Activated naive CD8-positive, alpha-beta T cell treated with anti-CD3 and anti-CD28 coated beads, Interleukin-2, amount 50 U/mL, for 16 hours (primary cell): ENCODE measurements at places on chromosomes 2 and 18.

DNA sequence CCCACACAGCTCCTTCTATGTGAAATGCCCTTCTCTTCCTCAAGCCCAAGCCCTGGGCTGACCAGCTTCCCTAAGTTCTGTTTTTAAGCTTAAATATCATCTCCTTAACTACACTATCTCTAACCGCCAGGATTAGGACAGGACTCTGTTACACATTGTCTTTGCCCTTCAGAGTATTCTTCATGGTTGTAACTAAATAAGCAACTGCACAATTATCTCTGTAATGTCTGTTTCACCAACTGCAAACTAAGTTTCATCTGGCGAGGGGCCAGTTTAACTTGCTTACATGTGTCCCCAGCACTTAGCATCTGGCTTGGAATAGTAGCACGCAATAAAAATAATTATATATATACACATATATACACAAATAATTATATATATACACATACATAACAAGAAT lies 1.1 kb upstream of the ERMN start:
- DNase-seq, result no peak

DNA sequence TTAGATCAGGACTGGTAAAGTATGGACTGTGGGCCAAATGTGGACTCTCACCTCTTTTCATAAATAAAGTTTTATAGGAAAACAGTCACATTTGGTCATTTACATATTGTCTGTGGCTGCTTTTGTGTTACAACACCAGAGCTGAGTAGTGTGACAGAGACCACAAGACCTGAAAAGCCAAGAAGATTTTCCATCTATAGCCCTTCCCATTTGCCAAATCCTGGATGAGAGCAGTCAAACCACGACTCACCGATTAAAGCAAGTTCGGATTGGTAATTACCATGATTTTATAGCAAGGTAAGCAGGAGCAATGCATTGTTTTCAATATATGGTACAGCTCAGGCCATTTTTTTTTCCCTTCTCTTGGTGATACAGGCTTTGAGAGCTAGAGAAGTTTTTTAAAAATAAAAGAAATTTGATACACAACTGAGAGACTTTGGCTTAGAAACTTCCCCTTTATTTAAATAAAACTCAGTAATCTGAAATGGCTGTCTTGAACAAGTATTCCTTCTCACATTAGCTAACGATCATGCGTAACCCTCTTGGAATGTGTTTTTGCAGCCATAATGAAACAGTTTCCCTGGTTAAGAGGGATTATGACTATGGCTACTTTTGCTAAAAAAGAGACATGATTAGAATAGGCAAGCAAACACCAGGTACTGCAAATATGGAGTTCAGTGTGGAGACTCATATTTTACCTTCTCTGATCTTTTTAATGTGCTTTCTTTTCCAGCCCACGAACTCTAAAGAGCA lies 9.5 kb upstream of the MALL start:
- no peak for DNase-seq

- no peak for DNase-seq
These were observed 51.2 kb downstream of the GYPC start for GRCh38 chr2:126707191-126707590.

DNA sequence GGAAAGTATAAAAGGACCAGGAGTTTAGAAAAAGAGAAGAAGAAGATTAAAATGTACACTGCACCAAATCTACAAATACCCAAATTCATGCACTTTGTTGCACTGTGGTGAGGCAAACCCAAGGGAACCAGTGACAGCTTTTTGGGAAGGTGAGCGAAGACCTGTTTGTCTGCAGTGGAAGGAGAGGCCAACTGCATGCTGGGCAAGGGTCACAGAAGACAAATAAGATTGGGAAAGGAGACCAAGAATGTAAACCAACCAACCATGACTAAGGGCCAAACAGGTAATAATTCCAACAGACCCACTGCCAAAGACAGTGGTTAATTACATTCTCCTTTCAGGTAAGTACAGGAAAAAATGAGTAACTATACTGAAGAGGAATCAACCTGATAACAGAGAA lies 202.8 kb downstream of the STK39 start:
- DNase-seq, result no peak

GRCh38 chr2:193267496-193268002 lies 1072.8 kb upstream of the TMEFF2 start:
- DNase-seq, result no peak

DNA sequence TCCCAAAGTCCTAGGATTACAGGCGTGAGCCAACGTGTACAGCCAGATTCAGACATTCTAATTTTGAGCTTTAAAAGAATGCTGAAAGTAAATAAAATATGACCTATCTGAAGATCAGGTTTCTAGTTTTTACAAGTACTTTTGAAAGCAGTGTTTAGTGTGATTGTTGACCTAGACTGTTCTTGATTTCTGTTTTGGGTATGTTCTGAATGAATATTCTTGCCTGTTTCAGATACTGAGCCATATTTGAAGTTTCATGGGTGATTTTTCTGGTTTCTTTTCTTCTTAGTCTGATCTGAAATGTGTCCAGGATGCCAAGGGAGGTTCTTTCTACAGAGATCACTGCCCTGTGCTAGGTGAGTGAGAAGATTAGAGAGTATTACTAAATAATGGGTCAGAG lies 37.2 kb downstream of the MIB1 start:
- DNase-seq, result no peak

DNA sequence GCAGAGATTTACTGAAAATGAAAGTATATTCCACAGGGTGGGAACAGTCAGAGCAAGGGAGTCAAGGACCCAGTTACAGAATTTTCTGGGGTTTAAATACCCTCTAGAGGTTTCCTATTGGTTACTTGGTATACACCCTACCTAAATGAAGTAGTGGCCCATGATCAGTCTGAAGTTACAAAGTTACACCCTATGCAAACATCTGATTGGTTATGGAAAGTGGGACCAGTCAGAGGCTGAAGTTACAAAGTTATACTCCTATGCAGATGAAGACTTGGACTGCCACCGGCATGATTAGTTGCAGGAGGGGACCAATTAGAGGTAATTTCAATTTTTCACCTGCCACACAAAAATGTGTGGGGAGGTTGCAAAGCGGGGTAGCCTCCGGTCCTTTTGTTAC lies 56.2 kb downstream of the USP34 start:
- no peak for DNase-seq

GRCh38 chr2:101267671-101268656 lies 15.3 kb downstream of the CNOT11 start:
- DNase-seq, result no peak

GRCh38 chr2:137741784-137742362 lies 222.4 kb upstream of the HNMT start:
- no peak for DNase-seq
